ENCODE measurements at places on chromosomes 3 and 15.

DNA sequence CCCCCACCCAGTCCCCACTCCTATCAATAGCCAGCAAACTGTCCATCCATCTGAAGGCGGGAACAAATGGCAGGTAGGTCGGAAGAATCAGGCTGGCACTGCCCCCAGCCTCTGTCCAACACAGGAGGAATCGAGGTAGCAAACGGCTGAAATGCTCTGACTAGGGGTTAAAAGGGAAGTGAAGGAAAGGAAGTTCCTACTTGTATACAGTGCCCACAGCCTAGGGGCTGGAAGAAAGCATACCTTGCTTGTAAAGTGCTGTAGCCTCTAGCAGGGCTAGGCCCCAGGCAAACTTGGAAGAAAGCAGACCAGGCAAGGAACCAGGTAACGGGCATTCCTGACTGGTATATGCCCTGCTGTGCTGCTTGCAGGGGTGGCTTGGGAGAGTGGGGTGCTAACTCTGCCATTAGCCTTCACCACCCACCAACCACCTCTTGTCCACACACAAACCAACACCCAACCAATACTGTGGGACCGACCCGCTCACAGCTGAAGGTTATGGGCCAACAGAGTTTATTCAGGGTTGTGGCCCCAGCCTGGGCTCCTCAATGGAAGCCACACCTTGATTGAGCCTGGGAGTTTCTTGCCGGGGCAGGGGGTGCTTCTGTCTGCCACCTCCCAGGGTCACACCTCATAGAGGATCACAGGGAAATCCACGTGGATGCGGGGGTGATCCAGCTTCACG lies 2.4 kb downstream of the TUSC2 start:
- no peak for DNase-seq

- DNase-seq: no peak
Measured at GRCh38 chr3:197746801-197747237, 2.9 kb upstream of the FYTTD1 start.

GRCh38 chr3:184771301-184772127 lies 40.5 kb upstream of the VPS8 start:
- no peak for DNase-seq

GRCh38 chr3:42292009-42292408 lies 26.0 kb upstream of the CCK start:
- no peak for DNase-seq

DNA sequence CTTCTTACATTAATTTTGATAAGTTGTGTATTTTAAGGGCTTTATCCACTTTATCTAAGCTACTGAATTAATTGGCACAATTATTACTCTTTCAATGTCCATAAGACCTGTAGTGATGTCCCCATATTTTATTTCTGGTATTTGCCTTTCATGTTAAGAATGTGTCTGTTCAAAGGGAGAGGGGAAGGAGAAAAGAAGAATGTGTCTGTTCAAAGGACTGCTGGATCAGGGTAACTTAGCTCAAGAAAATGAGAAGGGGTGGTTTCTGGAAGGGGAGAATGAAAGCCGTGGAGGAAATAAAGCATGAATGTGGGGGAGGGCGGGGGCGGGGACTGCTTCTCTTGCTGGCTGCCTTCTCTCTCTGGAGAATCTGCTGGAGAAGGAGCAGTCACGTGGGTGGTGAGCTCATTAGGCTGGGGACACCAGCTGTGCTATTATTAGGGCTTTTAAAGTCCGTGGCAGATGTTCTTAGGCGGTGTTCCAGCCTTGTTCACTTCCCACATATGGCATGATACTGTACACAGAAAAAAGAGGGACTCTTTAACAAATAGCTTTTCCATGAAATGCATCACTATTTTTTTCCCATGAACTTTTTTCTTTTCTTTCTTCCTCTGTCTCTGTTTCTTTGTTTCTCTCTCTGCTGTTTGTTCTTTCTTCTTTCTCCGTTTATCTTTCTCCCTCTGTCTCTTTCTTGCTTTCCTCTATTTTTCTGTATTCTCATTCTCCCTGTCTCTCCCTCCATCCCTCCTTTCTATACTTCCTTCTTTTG lies 63.7 kb upstream of the ULK4 start:
- DNase-seq: no peak

- DNase-seq: no peak
Measured at GRCh38 chr3:14549256-14549919, 9.2 kb upstream of the GRIP2 start.

DNA sequence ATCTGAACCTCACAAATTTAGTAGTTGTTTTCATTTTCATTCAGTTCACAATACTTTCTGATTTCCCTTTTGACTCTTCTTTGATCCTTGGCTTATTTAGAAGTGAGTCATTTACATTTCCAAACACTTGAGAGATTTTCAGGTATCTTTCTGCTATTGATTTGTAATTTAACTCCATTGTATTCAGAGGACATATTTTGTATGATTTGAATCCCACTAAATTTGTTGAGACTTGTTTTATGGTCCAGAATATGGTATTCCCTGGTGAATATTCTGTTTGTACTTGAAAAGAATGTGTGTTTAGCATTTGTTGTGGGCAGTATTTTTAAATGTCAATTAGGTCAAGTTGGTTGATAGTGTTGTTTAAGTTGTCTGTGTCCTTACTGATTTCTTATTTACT lies 29.6 kb downstream of the FAN1 start:
- DNase-seq: no peak

DNA sequence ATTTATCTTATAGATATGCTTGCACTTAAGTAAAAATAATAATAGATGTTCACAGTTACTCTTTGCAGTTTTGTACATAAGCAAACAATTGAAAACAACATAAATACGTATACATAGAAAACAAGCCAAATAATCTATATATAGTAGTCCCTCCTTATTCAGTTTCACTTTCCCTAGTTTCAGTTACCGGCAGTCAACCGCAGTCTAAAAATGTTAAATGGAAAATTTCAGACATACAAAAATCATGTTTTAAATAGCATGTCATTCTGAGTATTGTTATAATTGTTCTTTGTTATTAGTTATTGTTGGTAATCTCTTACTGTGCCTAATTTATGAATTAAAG lies 262.0 kb downstream of the CGGBP1 start:
- no peak for DNase-seq

- no peak for DNase-seq
Measured at GRCh38 chr15:70802629-70803028, 39.3 kb upstream of the UACA start.

DNA sequence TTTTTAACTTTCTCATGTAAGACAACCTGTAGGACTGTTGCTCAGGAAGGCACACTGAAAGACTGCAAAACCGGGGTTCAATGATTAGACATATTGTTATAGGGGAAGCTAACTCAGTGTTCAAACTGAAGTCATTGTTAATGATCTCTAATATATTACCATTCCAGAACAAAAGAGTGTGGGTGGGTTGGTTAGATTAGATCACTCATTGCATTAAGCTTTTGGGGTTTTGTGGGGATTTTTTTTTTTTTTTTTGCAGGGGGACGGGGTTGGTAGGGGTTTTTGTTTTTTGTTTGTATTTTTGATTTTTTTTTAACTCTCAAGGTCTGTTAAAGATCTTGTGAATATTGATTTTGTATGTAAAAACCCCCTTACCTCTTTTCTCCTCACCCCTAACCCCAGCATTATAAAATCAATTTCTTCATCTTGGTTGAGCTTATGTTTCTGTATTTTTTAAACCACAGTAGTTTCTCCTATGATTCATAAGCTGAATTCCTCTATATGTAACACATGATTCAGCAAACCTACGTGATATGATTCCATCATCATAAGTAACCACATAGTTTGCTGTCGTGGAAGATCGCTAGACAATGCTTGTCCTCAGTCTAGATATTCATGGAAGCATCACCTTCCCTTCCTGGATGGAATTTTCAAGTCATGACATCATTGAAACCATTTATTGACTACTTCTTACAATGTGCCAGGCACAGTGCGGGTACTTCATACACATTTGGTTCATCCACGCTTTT lies 544.1 kb upstream of the MDFIC2 start:
- no peak for DNase-seq

DNA sequence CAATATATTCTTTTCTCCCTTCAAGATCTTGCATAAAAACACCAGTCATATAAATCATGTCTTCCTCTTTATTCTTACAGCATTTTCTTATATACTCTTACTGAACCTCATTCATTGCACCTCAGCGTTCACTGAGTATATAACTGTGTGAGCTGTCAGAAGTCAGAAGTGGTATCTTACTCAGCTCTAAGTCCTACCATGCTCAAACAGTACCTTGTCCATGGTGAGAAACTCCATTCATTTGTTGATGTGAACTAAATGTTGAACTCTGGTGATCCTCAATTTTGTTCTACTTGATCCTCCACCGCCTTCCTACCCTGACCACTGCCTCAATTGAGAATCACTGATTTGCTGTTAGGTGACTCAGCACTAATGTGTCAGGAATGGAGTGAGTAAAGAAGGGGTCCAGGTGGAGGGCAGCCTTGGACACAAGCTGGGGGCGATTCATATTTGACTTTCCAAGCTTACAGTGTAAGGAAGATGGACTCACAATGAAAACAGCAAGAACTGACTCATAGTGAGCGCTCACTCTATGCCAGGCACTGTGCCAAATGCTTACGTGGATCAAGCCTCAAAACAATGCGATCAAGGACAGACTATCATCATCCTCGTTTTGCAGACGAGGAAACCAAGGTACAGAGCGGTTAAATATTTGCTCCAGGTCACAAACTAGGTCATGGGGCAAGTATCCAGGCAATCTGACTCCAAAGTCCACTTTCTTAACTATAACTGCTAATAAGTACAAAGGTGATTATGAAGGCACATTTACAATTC lies 13.5 kb upstream of the ZFYVE19 start:
- DNase-seq: no peak

- DNase-seq: no peak
Measured at GRCh38 chr3:123271466-123272159, 69.9 kb downstream of the SEC22A start.

DNA sequence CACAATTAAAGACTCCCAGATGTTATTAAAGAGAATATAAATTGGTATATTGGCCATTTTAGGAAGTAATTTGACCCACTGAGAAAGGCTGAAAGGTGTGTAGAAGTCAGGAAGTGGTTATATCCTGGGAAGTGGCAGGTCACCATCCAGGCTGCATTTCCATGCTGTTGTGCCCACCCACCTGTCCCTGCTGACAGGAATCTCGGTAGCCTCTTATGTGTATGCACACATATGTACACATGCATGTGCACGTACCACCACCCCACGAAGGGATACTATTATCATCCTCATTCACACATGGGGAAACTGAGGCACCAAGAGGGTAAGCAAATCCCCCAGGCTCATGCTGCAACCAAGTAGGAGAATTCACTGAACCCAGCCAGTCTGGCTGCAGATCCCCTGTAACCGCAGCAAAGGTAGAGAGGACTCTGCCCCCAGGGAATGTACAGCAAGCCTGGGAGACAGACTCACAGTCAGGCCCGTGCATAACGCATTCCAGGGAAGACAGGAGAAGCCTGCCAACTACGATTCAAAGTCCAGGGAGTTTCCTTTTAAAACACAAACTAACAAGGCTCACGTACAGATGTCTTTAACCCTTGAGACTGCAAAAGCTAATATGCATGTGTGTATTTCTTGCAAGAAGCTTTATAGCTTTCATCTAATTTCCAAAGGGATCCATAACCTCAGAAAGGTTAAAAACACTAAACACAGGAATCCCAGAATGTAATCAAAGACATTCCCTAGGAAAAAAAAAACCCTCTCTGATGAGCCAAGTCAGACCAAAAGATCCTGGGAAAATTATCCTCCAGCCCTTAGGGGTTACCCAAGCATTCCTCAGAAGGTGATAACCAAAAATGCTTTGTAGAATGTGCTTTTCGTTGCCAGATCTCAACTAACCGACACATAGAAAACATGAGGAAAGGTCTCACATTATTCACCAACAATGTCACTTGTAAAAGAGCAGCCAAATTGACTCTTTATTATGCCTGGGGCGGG lies 129.6 kb downstream of the ADAMTS17 start:
- DNase-seq: no peak

- DNase-seq: no peak
Measured at GRCh38 chr3:80643421-80643820, 875.6 kb upstream of the ROBO1 start.

- DNase-seq: no peak
Measured at GRCh38 chr15:64521201-64521600, 60.8 kb downstream of the ZNF609 start.

GRCh38 chr3:66404903-66405700 lies 95.7 kb downstream of the LRIG1 start:
- DNase-seq: no peak

DNA sequence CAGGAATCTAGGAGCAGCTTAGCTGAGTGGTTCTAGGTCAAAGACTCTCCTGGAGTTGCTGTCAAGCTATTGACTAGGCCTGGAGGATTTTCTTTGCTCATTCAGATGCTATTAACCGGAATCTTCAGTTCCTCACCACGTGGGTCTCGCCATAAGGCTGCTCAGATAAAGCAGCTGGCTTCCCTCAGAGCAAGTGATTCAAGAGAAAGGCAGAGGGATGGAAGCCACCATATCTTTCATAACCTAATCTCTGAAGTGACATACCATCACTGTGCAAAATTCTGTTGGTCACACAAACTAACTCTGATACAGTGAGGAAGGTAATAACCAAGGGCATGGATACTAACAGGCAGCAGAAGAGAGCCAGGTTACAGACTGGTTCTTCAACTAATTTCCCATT lies 72.7 kb upstream of the FLNB start:
- DNase-seq: no peak

DNA sequence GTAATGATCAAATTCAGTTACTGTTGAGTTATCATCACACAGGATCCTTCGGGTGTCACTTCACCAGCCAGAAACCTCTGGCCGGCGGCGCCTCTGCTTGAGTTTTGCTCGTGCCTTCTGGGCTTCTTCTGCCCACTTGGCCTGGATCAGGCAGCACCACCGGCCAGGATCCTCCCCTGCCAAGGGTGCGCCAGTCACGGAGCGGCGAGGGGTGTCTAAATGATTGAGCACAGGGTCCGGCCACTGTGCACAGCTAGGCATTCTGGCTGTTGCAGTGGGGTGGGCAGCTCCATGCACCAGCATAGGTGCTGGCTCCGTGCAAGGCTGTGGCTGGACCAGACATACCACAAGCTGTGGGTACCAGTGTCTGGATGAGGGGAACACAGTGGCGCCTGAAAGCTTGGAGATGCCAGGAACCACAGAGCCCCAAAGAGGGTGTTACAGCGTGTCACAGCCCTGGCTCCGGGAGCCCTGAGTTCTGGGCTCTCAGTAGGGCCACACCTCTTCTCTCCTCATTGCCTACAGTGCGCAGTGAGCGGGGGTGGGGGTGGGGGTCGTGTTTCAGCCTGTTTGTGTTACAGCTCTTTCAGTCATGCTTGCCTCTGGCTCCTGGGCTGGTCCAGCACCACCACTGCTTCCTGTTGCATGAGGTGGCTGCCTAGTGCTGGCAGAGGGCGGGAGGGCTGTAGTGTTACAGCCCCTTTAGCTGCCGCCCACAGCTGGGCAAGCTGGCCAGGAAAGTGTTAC lies 169.4 kb downstream of the FNDC3B start:
- DNase-seq: no peak

DNA sequence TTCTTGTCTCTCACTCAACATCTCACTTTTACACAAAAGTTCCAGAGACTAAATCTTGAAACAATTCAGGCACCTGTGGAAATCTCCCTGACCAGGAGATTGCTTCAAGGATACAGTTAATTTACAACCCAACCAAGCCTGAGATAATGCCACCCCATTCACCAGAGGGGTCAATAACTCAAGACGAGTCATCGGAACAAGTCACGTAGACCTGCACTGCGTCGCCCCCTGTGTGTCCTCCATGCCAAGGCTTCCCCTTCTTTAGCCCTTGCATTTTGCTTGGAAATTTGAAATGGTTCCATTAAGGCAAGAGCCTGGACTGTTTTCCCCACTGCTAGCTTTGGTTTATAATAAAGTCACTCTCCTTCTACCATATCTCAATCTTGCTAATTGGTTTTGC lies 129.0 kb upstream of the NEO1 start:
- no peak for DNase-seq

GRCh38 chr3:195802261-195802701 lies 9.4 kb downstream of the MUC4 start:
- DNase-seq: no peak

Measured in T-helper 17 cell (primary cell).